Chondrocyte (in vitro differentiated cells): ENCODE measurements at places on chromosomes 3 and 15. TPM values are rescaled to one million over a fixed set of nuclear protein-coding genes. Genes with fewer than 3 reads are reported as not detected.
A peak's percentile ranks its signal among the peaks of the same experiment; 100 is the strongest.

The TMC3 gene
- not detected in 3 replicates for total RNA-seq

The TMEM62 gene
- 8.3 to 11.0 TPM (median 10.2 TPM) in 3 replicates for total RNA-seq

DNA sequence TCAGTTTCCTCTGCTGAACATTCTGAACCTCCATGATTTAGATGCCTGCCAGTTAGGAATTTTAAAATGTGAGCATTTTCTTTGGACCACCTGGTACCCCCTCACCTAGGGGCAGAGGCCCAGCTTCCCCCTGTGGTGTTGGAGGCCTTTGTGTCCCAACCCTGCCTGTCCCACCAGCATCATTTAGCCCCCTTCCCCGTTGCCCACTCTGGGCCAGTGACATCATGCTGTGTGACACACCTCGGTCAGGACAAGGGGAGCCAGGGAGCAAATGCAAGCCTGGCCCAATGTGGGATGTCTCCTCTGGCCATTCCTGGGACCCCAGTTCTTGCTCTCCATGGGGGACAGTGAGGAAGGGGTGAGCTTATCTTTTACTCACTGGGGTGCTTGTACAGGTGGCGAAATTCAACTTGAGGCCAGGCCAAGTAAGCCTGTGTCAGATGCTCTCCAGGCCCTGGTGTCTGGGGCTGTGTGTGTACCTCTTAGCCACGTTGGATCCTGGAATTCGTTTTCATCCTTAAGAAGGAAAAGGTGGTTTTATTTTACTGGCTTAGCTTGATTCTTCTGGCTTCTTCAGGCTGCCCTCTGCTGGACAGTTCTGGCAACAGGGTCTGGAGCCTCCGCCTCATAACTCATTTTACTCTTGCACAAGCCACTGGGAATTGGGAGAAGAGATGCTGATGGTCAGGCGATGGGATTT is 49.7 kb upstream of the MYZAP start:
- H3K27ac ChIP-seq: peak overlapping the region; percentile 5
- H3K36me3 ChIP-seq: no peaks in the 10 kb centered on the region
- peaks cover 10% of the 10 kb centered on the region for H3K4me1 ChIP-seq
- DNase-seq: no peak

The PPIB gene
- total RNA-seq: 706 to 1,018 TPM (median 713 TPM) in 3 replicates

The DUOXA2 gene
- not detected in 3 replicates for total RNA-seq

DNA sequence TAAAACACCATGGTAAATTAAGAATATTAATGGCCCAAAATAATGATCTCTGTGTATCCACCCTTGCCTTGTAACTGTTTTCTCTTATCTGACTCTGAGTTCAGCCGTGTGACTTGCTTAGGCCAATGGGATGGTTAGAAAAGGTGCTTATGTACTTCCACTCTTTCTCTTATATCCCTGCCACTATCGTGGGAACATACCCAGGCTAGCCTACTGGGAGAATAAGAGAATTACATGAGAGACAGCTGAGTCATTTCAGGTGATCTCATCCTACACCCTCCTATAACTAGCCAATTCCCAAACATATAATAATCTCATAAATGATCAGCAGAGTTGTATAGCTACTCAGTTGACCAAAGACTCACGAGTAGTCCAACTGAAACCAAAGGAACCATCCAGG is 98.3 kb upstream of the ABI3BP start:
- no peak overlapping the region for H3K27ac ChIP-seq
- no peaks in the 10 kb centered on the region for H3K27me3 ChIP-seq
- H3K4me1 ChIP-seq: peaks cover 18% of the 10 kb centered on the region
